CD4-positive, alpha-beta T cell treated with Interleukin-21 for 1 hour (primary cell): ENCODE measurements at places on chromosomes 2 and 18.

- no peak for DNase-seq
These were observed 105.6 kb downstream of the MAP4K4 start for GRCh38 chr2:101803128-101803527.

GRCh38 chr2:204180649-204181048, 244.1 kb downstream of the ICOS start:
- no peak for DNase-seq

- DNase-seq, result no peak
These were observed 6.6 kb downstream of the ERFE start for GRCh38 chr2:238165288-238165921.

GRCh38 chr2:196993617-196994016, 67.1 kb upstream of the PGAP1 start:
- DNase-seq, result no peak

DNA sequence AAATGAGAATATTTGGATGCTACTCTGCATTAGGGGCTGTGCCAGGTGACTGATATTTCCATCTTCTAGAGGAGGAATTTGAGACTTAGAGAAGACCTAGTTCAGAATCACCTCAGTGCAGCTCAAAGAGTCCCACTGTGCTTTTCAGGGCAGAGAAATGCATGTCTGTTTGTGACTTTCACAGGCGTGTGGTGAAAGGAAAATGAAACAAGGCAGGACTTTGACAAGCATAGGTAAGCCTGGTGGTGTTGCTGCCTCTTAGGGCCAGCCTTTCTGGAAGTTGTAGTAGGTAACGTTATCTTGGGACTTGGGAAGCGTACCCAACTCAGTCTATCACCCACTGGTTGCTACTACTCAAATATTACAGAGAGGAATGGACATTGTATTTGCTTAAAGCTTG, 2.6 kb downstream of the GPR39 start:
- no peak for DNase-seq

DNA sequence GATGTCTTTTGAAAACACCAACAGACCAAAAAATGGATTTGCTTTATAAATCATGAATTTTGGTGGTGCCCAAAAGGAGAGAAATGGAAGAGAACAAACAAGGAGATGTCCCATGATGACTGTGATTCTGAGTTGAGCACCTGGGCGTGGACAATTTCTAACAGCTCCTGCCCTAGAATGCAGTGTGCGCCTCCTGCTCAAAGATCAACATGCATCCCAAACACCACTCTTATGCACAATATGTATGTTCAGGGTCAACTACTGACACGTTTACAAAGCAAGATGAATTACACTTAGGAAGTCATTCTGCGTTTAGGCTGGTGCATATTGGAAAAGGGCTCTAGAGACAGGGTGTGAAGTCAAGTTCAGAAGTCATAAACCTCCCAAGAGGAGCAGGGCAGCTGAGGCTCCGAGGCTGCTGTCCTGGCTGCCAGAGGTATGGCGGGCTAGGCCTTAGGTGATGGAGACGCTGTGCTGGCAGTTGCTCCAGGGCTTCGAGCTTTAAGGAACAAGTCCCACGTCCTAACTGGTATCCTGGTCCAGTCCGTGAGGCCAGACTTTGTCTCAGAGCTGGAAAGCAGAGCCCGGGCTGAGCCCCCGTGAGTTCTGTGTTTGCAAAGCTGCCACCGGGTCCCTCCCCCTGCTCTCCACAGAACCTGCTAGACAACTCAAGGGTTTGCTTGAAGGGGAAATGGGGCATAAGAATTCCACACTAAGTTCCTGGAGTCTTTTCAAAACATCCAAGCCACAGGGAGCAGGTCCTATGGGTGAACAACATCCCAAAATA, 74.0 kb downstream of the ZNF516 start:
- DNase-seq, result no peak

- no peak for DNase-seq
These were observed 97.5 kb upstream of the CD302 start for GRCh38 chr2:159895258-159896065.

GRCh38 chr2:216619411-216620393, 13.5 kb upstream of the IGFBP2 start:
- DNase-seq, result no peak

DNA sequence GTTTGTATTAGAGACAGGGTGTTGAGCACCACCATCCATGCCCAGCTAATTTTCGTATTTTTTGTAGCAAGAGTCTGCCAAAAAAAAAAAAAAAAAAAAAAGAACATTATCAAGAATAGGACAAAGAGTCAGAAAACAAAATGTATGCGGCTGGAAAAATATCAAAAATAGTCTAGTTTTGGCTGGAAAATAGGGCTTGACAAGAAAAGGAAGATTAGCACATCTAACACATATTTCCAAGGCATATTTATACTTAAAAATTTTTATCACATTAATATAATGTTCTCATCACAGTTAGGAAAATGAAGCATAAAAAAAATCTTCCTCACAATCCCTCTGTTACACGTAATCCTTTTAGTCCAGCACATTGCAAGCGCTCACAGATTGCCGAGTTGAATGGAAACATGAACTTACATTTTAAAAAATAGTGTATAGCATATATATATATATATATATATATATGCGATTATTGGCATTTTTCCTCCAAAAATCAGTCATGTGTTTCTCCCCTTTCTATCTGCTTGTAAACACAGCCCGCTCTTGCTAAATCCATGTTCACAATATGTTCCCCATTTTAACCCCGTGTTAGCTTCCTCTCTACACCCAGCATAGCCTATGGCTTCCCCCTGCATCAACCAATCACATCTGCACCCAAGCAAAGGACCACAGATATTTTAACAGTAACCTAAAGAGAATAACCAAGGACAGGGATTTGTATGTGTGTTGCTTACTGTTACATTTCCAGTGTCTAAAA, 183.0 kb downstream of the AFF3 start:
- no peak for DNase-seq

GRCh38 chr2:55490554-55490953, 29.0 kb upstream of the CFAP36 start:
- no peak for DNase-seq
